ENCODE measurements at places on chromosomes 5 and 9.

DNA sequence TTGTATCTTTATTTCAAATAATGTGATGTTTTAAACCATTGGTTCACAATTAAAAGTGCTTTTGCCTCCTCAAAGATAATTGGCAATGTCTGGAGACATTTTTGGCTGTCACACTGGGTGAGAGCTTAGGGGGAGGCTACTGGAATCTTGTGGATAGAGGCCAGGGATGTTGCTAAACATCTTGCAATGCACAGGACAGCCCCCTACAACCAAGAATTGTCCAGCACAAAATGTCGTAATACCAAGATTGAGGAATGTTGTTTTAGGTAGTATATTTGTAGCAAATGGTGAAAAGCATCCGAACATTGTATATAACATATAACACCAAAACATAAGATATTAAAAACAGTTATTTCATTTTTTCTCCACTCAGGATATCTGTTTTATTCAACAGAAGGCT is 99.8 kb downstream of the SLC44A1 start:
- no peak for DNase-seq

GRCh38 chr9:123960965-123961364 is 31.0 kb upstream of the DENND1A start:
- no peak for DNase-seq

DNA sequence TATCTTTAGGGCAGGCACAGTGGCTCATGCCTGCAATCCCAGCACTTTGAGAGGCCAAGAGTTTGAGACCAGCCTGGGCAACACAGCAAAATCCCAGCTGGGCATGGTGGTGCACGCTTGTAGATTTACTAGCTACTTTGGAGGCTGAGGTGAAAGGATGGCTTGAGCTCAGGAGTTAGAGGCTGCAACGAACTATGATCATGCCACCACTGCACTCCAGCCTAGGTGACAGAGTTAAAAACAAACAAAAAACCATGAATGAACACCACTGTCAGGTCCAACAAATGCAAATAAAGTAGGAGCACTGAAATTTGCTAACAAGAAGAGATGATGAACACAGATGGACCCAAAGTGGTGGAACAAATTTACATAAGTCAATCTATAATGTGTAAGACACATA is 4.9 kb downstream of the PTBP3 start:
- no peak for DNase-seq

- no peak for DNase-seq
Measured at GRCh38 chr5:155017610-155018009, 4.1 kb downstream of the KIF4B start.

GRCh38 chr9:4654084-4654483 is 8.0 kb upstream of the PLPP6 start:
- DNase-seq: no peak

DNA sequence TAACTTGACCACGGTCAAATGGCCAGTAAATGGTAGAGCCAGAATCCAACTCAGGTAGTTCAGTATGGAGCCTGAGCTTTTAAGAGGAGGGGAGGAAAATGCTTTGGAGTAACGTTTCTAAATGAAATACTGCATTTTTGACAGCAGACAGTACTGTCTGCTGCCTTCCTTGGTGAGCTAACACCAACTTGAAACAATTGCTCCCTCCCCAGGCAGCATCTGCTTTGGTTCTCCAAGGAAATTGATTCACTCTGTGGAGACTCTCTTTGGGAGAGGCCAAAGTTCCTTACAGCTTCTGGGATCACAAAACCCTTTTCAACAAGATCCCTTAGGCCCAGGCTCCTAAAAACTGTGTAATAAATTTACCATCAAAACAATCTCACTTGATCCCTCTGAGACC is 75.2 kb upstream of the SSBP2 start:
- no peak for DNase-seq

DNA sequence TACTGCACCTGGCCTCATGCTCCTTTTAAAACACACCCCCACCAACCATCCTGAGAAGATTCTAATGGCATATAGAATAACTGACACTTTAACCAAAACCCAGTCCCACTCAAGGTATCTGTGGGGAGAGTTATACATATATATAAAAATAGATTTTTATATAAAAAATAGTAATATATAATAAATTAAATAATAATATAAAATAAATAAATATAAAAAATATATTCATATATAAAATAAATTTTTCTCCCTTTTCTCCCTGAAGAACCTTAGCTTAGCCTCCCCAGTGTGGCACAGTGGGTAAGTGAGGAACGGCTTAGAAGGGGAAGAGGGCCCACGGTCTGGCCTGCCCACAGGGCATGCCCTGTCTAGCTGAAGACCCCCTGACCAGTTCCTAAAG is 51.1 kb upstream of the SSBP2 start:
- DNase-seq: no peak

DNA sequence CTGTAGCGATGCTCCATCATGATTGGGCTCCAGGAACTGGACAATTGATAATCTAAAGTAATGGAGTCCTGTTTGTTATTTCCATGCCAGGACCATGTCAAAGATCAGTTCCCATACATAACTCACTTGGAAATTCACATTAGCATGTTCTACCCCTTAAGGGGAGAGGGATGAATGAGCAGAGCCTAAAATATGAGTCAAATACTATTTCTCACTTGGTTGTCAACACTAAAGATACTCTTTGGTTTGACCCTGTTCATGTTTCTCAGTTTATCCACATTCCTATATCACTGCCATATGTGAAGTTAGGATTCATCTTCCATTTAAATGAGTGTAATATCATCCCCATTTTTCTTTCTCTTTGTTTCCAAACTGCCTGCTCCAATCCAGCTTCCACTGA is 321.6 kb upstream of the PAPPA start:
- DNase-seq: no peak

DNA sequence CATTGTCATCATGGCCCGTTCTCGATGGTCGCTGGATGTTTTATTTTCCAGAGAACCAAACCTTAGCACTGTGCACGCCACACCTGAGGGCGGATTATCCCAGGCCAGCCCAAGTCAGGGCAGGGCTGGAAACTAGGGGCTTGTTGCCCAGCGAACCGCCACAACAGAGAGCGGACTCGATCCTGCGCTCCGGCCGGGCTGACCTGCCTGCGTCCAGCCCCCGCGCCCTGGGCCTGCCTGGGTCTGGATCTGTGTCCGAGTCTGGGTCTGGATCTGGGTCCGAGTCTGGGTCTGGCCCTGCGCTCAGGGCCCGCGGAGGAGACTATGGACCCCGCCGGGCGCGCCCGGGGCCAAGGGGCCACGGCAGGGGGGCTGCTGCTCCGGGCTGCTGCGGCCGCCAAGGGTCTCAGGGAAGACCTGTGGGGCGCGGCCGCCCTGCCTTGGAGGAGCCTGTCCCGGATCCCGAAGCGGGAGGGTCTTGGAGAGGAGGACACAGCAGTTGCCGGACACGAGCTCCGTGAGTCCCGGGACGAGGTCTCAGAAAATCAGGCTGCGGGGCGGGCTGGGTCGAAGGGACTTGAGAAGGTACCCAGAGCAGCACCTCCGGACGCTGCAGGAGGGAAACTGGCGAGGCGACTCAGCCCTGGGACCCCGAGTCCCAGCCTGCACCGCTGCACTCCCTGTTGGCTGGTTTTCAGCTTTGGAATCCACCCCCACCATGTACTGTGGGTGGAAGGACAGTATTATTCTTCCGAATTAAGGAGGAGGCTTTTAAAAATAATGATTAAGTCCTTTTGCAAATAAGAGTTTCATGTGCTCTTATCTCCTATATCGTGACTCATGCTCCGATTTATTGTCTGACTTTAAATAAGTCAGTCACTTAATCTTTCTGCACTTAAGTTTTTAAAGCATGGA is at the start of gene ANKDD1B:
TSS of gene ANKDD1B (plus strand) at position 143 of the 915 bp plus-strand sequence. CDS start at position 325, 182 bp downstream.
- no peak for DNase-seq

DNA sequence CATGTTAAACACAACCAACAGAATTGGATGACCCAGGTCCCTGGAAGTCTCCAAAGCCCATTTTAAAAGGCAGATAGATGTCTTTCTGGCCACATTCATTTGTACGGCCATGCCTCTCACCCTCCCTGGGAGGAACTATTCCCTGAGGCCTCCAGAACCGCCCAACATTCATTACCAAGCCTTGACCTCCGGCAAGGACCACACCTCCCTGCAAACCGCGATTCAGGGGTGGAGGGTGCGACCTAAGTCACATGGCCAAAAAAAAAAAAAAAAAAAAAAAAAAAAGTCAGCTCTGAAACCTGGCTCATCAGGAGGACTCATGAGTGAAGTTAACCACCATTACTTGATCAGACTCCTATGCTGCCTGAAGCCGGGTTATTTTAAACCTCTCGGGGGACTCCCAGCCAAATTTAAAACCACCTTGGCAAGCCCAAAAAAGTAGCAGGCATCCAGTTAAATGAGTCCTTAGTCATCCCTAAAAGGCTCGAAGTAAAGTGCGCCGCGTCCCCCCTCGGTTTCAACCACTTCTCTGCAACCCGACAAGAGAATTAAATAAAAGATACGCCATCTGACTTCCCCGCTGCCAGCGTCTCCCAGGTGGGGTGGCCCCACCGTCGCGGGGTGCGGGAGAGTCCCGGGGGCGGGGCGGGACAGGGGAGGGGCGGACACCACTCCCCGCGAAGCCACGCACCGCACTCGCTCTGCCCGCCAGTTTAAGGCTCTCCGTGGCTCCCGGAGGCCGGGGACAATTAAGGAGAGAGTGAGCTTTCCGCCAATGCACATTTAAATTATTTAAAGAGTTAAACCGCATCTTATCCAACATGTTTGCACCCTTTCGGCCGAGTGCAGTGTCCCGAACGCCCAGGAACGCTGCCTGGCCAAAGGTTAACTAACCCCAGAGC is 2.3 kb downstream of the KLF9 start:
- peak; percentile 52 for DNase-seq

DNA sequence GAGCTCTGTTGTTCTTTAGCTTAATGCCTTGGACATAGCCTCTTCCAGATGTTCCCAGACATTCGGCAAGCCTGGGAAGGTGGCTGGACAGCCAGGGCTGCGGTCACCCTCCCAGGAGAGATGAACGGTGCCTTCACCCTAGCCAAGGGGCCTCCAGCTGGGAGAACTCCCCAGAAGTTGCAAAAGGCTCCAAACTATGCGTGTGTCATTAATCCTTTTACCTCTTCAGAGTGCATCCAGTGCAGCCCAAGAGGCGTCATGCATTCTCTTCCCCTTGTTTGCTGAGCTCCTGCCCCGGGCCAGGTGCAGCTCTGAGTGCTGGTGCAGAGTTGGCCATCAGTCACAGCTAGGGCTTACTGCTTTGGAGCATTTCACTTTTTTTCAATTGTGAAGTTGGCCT is 22.8 kb downstream of the HMCN2 start:
- DNase-seq: no peak

- no peak for DNase-seq
Measured at GRCh38 chr5:17212996-17213395, 4.4 kb upstream of the BASP1 start.

DNA sequence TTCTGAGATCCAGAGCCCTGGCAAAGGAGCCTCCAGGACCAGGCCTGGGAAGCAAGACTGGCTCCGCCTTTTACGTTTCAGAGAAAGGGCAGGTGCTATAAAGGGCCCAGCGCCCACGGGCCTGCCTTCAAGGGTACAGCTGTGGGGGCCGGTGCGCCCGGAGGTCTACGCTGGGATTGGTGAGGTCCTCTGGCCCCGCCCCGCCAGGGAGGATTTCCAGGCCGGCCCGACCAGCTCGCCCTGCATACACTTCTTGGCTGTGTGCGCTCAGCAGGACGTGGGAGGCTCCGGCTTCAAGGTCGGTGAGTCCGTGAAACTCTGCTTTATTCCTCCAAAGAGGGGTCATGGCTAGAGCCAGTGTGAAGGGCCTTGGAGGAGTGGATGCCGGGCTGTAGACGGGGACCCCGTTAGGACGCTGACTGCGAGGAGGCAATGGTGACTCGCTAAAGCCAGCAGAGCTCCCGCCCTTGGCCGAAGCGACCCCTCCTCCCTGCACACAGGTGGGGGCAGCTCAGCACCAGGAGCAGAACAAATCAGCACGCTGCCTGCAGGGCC is at the start of gene CKMT2:
TSS of gene CKMT2 (plus strand) at position 243 of the 555 bp plus-strand sequence. CDS start 17,811 bp downstream, outside the sequence.
- peak; percentile 66 for DNase-seq

DNA sequence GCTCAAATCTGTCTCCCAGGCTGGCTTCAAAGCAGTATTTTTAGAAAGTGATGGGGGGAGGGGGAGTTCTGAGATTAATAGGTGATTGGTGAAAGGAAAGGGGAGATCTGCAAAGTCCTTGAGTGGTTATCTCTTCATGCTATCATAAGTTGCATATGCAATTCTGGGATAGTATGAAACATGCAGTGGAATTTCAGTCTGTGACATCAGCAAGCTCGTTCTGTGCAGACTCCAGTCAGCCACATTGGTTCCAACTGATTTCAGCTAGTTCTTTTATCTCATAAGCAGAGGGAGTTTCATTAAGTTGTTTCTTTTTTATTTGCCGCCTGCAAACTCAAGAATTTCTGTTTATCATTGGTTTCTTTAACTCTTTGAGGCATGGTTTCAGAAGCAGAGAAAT is 180.5 kb upstream of the SH3GL2 start:
- no peak for DNase-seq

DNA sequence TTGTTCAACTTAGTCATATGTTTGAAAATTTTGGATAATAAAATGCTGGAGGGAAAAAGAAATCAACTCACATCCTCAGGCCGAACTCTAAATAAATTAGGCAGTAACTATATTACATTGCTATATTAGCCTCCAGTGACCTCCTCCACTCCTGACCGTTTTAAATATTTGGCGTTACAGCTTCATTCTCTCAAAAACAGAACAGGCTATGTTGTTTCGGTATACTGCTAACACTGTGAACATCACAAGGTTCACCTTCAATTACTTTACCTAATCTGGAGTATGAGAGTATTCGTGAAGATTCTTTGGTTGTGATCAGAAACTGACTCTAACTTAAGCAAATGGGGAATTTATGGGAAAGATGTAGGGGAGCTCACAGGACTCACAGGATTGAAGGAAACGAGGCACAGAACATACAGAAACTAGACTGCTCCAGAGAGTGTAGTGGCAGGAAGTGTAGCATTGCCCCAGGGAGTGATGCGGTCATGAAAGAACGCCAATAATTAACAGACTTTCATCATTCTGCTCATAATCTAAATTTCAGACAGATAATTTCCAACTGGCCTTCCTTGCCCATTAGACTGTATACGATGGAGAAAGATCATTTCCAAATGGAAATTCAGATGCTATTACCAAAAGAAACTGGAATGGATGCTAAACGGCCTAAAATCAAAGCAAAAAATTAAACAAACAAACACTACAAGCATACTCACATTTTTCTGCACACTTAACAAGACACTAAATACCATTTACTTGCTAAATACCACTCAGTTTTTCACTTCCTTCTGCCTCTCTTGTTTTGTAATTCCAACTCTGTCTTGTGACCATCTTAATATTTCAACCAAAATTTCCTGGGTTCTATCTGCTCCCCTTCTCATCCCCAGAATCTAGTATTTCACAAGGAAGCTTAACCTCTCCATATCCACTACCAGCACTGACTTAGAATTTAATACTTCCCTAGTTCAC is 110.1 kb upstream of the LPAR1 start:
- DNase-seq: no peak

- DNase-seq: no peak
Measured at GRCh38 chr5:14913096-14913495, 41.5 kb upstream of the ANKH start.

GRCh38 chr5:34685485-34686165 is 29.5 kb downstream of the RAI14 start:
- no peak for DNase-seq

All from Ammon's horn (tissue), 1 donor.